Neural progenitor cell (in vitro differentiated cells): ENCODE measurements at places on chromosomes 7 and 10. TPM values are rescaled to one million over a fixed set of nuclear protein-coding genes. Genes with fewer than 3 reads are reported as not detected.

The HYAL4 gene
- not detected in 2 replicates for total RNA-seq

The SPDYE6 gene
- total RNA-seq = not detected in 2 replicates

- no peaks in the 10 kb centered on the region for H3K27me3 ChIP-seq
- no peak overlapping the region for H3K4me3 ChIP-seq
- H3K4me1 ChIP-seq = no peaks in the 10 kb centered on the region
- no peak for DNase-seq
- H3K27ac ChIP-seq = no peak overlapping the region
Measured at GRCh38 chr7:153452661-153453060, 599.5 kb upstream of the DPP6 start.

DNA sequence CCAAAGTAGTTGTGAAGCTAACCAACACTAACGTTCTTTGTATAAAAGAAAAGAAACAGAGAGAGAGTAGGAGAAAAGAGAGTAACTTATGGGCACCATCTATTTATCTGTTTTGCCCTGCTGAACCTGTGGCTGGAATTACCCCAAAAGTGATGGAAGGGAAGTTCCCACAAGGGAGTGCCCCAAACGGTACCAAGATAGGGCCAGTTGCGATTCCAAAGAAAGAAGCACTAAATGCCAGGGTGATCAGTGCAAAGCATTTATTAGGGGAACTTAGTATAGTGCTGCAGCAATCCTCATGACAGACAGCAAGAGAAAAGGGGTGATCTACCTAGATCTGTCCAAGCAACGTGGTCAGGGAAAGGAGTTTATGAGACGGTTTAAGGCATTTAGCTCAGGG, 190.2 kb downstream of the SORCS3 start:
- no peak overlapping the region for H3K4me3 ChIP-seq
- no peak overlapping the region for H3K27ac ChIP-seq
- DNase-seq = no peak
- H3K27me3 ChIP-seq = peaks cover 5% of the 10 kb centered on the region

GRCh38 chr10:72088889-72089575, 681 bp upstream of the SPOCK2 start:
- peaks cover 42% of the 10 kb centered on the region for H3K4me1 ChIP-seq
- H3K27ac ChIP-seq = no peak overlapping the region
- peak; percentile 60 for DNase-seq
- H3K27me3 ChIP-seq = peaks cover 66% of the 10 kb centered on the region
- no peaks in the 10 kb centered on the region for H3K36me3 ChIP-seq
